Naive B cell (primary cell): ENCODE measurements at places on chromosomes 2 and 18. TPM values are rescaled to one million over a fixed set of nuclear protein-coding genes. Genes with fewer than 3 reads are reported as not detected.

Gene REEP1
- polyA plus RNA-seq = not detected

Gene FRZB
- not detected for polyA plus RNA-seq

Gene COL3A1
- not detected for polyA plus RNA-seq

Gene AAMP
- 97.8 TPM for polyA plus RNA-seq

Gene MRO
- polyA plus RNA-seq = not detected

Gene RND3
- not detected for polyA plus RNA-seq
